ENCODE measurements at places on chromosomes 6 and 20.

DNA sequence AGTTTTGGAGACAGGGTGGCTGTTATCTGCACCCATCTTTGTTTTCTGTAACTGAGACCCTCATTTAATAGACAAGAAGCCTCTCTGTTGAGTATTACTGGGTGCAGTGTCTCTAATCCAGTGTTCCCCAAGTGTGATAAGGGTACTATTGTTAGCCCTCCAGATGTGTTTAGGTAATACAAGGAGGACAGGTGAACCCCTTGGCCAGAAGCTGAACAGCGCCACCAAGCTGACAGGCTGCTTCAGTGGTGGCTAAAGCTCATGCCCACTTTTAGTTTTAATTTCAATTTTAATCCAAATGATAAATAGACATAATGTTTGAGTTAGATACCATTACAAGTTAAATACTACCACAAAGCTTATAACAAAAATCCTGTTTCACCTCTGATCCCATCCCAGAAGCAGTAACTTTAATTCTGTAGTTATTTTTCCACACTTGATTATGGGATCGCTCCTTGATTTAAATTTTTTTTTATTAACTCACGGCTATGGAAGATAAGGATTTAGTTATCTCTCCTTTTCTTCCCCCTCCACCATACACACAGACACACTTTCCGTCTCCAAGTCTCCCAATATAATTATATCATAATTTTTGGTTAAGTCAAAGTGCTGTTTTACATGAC lies 8.4 kb upstream of the STK35 start:
- DNase-seq, result no peak

GRCh38 chr6:90429713-90430112 lies 133.1 kb upstream of the BACH2 start:
- no peak for DNase-seq

DNA sequence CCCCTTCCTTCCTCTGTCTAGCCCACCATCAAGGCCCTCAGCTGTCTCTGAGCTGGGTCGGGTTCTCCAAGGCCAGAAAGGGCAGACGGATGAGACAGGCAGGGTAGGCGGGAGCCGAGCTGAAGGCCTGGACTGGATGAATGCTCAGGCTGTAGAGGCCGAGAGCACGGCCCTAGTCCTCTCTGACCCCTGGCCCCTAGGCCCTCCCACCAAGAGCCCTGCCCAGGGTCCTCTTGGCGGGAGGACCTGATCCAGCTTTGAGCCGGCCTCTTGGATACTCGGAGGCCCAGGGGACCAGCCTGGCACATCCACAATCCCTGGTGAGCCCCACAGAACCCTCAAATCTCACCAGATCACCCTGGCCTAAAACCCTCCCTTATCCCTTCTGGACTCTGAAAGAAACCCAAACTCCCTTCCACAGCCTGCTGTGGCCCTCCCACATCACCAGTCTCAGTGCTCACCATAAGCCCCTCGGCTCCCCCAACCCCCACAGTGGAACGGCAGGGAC lies 8.2 kb downstream of the ADISSP start:
- DNase-seq, result no peak

- DNase-seq, result no peak
These were observed 680.4 kb upstream of the GJE1 start for GRCh38 chr6:141452354-141452686.

GRCh38 chr6:152981989-152982903 lies 595 bp downstream of the FBXO5 start:
- no peak for DNase-seq

GRCh38 chr6:32858194-32858593 lies 4.2 kb downstream of the PSMB9 start:
- no peak for DNase-seq

GRCh38 chr20:53621482-53622246 lies 28.0 kb upstream of the ZNF217 start:
- peak; percentile 92 for DNase-seq

GRCh38 chr20:54118220-54119001 lies 48.0 kb upstream of the BCAS1 start:
- DNase-seq, result no peak

DNA sequence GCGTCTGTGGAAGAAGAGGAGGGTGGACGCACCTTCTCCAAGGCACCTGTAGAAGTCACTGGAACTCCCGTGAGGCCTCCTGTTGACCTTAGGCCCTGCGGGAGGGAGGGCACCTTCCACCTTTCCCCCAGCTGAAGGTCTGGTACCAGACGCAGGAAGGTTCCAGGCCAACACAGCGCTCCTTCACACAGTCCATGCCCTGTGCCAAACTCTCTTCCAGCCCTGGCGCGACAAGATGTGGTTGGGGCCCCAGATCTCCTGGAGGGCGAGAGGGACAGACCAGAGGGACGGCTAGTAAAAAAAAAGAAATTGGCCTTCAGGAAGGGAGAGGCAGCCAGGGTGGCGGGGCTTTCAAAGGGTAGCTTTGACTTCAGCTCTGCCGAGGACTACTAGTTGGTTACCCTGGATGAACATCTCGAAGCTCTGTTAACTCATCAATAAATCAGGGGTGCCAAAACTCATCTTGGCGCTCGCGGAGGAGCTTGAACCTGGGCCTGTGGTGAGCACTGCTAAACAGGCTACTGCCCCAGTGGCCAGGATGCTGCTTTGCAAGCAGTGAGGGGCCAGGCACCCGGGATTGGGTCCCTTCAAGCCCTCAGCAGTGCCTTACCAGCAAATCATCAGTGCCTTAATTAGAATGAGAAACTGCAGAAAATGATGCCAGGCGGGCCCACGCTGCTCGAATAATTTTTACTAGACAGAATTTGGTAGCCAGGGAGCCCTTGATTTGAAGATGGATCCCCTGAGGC lies 14.9 kb downstream of the AARS2 start:
- DNase-seq, result no peak

DNA sequence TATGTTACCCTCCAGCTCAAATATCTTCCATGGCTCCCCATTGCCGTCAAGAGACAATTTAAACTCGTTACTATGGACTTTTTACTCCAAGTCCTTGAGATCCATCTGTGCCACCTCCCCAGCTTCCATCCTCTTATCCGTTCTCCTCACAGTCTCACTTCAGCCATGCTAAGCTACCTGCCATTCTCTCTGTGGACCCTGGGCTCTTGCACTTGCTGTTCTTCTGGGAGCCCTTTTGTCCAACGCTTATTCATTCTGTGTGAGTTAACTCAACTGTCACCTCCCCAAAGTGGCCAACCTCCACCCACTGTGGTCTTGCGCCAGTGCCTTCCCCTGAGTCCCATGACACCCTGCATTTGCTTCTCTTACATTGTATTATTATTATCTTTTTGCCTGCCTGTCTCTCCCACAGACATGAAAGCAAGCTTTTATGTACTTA lies 132.4 kb downstream of the BCAS1 start:
- no peak for DNase-seq

DNA sequence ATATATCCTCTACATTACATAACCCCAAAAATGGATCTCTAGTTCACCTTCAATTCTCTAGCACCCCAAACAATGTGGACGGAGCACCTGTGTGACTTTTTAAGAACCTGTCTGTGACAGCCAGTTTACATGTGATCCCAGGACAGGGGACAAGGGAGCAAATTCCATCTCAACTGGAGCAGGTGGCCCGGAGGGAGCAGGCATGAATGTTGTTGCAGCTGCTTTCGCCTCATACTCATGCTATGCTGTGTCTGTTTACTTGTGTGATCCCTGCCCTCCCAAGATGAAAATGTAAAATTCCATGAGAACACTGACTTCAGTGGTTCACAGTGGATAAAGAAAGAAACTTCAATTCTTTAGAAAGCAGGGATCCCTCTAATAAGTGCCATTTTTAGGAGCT lies 600.3 kb downstream of the CDH26 start:
- no peak for DNase-seq

GRCh38 chr6:73263570-73263909 lies 544 bp upstream of the KHDC1 start:
- no peak for DNase-seq

DNA sequence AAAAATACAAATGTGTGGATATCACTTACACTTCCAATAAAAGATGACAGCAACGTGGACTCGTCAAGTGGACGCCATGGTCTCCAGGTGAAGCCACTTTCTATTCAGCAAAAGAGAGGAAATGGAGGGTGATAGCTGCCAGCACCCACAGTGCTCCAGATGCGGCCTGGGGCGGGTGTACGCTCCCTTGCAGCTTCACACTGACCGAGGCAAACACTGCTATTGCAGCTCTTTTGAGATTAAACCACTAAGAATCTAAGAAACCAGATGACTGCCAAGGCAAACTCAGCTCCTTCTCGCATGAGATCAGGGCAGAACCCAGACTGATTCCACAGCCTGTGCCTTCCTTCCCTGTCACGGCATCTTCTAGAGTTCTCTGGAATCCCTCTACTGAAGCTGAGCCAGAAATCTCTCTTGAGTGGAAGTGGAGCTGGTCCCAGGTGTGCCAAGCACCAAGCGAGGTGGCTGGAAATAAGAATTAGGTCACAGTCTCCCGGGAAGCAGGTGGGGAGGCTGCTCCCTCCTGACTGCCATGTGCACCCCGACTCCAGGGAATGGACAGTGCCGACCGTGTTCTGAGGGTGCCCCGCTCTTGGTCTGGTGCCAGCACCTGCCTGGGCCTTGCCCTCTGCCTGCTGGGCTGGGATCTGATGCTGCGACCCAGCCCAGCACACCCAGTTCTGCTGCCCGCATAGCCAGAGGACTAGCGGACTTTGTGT lies 90.1 kb upstream of the AFDN start:
- no peak for DNase-seq

GRCh38 chr6:118869350-118869749 lies 24.6 kb upstream of the ASF1A start:
- DNase-seq, result no peak

DNA sequence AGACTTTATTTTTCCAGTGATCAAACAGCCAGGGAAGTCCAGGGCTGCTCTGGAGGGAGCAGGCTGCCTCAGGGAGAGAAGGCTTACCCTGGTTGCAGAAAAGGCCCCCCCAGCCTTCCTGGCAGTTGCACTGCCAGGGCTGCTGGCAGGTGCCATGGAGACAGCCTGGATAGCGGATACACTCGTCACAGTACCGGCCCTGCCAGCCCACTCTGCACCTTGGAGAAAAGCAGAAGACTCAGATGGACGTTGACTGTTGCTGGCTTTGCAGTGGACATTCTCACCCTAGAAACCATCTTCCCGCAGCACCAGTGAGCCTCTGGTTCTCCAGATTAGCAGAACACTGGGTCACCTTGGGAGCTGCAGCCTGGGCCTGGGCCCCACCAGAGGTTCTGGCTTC lies 5.4 kb downstream of the DLL1 start:
- no peak for DNase-seq

DNA sequence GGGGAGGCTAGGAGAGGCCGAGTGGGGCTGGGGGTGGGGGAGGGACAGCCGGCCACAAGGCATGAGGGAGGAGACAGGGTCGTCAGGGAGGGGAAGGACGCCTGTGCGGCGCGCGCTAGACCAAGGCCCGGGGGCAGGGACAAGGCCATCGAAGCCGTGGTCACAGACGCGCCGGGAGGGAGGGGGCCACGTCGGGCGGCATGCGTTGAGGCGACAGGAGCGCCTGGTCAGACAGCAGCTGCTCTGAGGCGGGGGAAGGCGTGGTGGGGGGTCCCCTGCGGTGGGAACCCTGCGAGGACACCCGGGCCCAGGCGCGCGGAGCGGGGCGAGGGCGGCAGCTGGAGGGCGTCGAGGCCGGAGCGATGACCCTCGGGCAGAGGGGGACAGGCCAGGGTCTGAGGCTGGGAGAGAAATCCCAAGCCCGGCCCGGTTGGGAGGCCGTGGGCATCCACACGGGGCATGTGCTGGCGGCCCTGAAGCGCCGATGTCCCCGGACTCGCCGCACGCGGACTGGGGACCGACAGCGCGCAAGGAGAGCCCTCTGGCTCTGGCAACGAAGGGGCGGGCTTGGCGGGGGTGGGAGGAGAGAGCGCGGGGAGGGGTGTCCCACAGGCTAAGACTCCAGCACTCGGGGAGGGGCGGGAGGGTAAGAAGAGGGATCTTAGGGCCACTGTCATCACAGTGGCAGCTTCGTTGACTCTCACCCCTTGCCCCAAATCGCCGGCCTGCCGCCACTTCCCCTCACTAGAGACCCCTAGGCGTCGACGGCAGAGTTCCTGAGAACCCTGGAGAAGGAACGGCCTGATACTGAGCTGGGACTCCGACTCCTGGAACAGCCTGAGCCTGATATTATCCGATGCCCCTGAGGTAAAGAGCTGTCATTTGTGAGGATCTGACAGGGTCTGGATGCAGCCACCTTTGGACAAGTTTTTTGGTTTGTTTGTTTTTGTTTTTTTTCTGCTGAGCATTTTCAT lies 5.0 kb downstream of the TMEM239 start:
- DNase-seq, result no peak

- DNase-seq, result no peak
These were observed 45.8 kb upstream of the JARID2 start for GRCh38 chr6:15200087-15200486.

- no peak for DNase-seq
These were observed 116.6 kb downstream of the ADAT2 start for GRCh38 chr6:143333749-143334520.

Measured in AG09309 (cell line).